T-helper 17 cell (primary cell): ENCODE measurements at places on chromosomes 16 and 17. TPM values are rescaled to one million over a fixed set of nuclear protein-coding genes. Genes with fewer than 3 reads are reported as not detected.

GRCh38 chr16:76338472-76338871, 61.3 kb downstream of the CNTNAP4 start:
- DNase-seq = no peak

Gene SLC38A8
- total RNA-seq = not detected

DNA sequence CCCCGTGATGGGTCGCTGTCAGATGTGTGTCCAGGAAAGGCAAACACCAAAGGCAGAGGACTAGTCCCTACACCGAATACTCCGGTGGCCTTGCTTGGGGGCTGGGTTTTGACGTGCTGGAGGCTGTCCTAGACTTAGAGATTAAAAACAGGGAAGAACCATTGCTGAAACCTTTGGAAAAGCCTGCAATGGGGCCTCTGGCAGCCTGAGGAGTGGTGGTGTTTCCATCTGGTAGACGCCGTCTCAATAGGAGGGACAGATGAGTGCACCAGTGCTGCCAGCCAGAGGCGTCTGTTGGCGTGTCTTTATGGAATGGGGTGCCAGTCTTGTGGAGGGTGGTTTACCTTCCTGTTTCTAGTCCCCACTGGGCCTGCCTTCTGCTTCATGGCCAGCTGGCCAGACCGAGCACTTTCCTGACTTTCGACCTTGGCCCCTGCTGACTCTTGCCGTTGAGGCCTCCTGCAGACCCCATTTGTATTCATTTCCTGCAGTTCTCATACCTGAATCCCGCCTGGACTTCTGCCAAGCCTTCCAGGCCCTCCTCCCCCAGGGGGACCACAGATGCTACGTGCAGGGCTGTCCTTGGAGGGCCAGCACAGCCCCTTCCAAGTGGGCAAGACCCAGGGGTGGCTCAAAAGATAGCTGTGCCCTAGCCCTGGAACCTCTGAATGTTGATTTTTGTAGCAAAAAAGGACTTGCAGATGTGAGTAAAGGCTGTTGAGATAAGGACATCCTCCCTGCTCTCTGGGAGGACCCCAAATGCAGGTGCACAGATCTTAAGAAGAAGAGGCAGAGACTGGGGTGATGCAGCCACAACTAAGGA, 1.9 kb upstream of the DNASE1 start:
- DNase-seq = no peak

Gene DNAJA3
- 29.7 TPM for total RNA-seq

DNA sequence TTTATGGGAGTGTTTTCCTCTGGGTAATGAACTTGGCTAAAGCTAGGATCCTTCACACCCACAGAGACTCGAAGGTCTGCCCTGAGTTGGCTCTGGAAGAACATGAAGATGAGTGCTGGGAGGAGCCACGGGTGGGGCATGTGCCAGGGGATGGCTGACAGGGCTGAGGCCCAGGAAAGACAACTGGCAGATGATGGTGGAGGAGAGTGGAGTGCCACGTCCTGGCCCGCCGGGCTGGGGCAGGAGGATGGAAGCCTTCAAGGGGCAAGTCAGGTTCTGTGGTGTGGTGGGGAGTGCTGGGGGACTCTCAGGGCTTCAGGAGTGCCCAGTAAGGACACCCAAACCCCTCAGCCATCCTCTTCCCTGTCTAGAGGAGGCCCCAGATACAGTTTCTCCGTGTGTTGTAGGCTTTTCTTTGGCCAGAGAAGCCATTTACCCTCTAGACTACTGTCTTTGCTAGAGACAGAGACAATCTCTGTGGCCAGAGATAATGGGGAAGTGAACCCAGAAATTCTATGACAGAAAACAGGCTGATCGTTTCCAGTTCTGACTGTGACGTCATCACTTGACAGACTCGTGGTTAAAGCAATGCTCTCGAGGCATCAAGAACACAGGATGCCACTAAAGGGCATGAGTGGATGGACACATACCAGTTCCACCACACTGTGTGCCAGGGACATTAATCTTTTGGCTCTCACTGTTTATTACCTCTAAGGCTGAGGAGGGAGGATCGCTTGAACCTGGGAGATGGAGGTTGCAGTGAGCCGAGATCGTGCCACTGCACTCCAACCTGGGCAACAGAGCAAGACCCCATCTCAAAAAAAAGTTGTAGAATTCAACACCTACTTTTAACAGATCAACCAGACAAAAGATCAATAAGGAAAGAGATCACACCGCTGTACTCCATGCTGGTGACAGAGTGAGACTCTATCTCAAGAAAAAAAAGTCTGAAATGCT, 18.6 kb upstream of the SLC5A10 start:
- no peak for DNase-seq

Gene NOG
- total RNA-seq = 0.23 TPM

Gene METTL9
- total RNA-seq = 80.3 TPM

Gene PTGES3L
- 2.3 TPM for total RNA-seq

Gene ACSM5
- not detected for total RNA-seq

DNA sequence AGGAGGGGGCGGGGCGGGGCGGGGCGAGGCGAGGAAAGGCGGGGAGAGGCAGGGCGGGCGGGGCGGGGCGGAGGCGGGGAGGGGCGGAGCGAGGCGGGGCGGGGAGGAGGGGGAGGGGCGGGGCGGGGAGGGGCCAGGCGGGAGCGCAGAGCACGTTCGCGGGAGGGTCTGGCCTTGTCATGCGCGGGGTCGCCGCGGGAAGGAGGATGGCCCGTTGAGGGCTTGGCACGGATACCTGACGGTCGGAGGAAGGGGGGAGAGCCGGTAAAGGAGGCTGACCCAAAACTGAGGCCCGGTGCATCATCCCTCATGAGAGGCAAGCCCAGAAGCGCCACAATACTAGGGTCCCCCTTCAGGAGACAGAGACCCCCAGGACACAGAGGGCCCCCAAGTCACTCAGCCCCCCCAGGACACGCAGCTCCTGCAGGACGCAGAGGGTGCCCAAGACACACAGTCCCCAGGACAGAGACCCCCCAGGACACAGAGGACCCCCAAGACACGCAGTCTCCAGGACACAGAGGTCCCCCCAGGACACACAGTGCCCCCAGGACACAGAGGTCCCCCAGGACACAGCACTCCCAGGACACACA, 593 bp upstream of the WDR45B start:
- DNase-seq = no peak

Gene INCA1
- total RNA-seq = not detected
